LHCN-M2 (cell line): ENCODE measurements at places on chromosomes 7 and 10.
A peak's percentile ranks its signal among the peaks of the same experiment; 100 is the strongest.

DNA sequence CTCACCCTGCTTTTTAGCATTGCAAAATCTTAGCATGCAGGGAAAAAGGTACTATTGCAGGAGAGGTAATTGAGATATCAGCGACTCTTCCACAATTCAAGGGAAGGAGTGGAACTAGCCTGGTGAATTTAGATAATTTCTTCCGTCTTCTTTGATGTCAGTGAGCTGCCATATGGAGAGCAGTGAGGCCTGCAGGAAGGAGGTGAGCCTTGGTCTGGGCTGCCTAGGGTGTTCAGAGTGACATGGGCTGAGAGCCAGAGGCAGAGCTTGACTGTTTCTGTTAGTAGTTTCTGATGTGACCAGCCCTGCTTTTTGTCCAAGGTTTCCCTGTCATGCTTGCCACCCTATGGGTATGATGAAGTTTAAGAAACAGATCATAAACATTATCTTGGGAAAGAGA lies 28.6 kb downstream of the KAT6B start:
- no peak for DNase-seq

DNA sequence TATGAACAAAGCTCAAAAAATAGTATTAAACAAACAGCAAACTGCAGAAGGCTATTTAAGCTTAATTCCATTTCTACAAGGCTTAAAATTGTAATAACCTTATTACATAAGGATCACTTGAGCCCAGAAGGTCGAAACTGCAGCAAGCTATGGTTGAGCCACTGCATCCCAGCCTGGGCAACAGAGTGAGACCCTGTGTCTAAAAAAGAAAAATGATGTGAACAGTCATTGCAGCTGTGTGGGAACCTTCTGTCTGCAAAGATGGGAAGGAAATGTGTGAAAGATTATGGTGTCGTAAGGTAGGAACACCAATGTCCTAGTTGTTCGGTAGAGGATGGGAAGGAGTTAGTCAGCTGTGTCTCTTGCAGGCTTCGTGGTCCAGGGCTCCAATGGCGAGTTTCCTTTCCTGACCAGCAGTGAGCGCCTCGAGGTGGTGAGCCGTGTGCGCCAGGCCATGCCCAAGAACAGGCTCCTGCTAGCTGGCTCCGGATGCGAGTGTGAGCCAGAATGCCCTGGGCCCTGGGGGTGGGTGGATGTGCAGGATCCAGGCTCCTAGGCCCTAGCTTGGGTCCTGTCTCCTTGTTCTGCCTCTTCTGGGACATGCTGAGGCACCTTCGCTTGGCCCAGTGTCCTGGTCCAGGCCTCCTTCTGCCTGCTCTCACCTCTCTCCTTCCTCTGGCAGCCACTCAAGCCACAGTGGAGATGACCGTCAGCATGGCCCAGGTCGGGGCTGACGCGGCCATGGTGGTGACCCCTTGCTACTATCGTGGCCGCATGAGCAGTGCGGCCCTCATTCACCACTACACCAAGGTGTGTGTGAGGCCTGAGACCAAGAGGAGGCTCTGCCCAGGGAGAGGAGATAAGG lies 9.1 kb downstream of the C10orf62 start:
- no peak for DNase-seq

- DNase-seq: no peak
Measured at GRCh38 chr10:101878869-101879268, 35.3 kb upstream of the KCNIP2 start.

DNA sequence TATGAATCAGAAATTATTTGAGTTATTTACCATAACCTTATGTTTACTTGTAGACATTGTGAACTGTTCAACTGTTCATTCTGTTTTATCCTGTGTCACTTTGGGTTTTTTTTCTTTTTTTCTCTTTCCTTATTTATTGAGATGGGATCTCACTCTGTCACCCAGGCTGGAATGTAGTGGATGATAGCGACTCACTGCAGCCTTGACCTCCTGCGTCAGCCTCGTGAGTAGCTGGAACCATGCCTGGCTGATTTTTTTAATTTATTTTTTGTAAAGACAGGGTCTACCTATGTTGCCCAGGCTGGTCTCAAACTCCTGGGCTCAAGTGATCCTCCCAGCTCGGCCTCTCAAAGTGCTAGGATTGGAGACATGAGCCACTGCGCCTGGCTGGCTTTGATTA lies 97.1 kb downstream of the CSTF2T start:
- peak; percentile 32 for DNase-seq

- no peak for DNase-seq
Measured at GRCh38 chr10:82288461-82288881, 413.5 kb downstream of the NRG3 start.

DNA sequence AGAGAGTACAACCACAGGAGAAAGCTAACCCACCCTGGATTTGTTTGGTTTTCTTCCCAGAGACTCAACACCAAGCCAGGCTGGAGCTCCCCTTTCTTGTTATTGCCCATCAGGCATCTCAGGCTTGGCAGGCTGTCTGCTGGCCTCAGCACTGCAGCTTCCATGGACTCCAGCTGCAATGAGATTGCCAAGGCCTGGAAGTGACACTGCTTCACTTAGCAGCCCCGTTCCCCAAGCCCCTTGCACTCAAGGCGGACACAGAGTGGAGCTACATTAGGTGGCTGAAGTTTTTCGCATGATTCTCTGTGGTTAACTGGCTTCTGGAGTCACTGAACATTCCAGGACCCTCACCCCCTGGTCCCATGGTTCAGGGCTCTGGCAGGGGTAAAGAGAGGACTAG lies 163.1 kb upstream of the GDF10 start:
- no peak for DNase-seq

- no peak for DNase-seq
Measured at GRCh38 chr10:97138174-97138573, 47.6 kb downstream of the SLIT1 start.

DNA sequence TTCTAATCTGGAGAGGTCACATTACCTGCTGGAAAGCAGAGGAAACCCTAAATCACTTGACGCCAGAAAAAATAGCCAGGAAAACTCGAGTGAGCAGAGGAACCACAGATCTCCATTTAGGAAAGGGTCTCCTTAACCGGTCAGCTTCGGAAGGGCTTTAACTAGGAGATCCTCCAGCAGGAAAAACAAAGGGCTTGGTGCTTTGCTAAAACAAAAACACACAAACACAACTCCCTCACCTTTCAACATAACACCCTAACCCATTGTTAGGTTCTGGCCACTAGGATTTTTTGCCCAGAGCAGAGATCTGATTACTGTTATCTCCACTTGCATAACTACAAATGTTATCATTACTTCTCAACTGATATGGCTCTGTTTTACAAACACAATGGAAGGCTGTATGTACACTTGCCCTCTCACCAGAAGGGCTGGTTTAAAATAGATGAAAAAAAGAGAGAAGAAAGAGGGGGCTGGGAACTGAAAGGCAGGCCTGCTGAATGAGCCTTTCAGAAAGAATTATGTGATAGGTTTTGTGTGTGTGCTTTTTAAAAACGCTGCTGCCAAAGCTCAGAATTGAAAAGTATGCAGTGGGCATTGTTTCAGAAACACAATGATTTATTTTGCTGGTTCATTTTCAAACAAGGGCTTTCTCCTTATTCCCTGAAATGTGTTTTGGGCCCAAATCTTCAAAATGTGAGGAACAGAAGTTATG lies 161.5 kb downstream of the FGFR2 start:
- no peak for DNase-seq

DNA sequence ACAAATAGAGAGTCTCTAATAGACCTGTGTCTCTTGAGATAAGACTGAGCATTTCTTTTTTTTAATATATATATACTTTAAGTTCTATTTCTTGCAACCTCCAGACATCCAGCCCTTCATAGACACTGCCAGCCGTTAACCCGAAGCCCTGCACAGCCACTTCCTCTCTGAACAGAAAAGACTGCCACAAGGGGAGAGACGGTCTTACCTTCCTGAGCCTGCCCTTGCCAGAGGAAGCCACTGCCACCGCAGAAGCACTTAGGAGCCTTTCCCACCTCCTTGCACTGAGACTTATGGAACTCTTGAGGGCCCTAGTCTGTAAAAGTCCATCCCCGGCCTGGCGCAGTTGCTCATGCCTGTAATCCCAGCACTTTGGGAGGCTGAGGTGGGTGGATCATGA lies 31.8 kb upstream of the PRSS1 start:
- DNase-seq: no peak

DNA sequence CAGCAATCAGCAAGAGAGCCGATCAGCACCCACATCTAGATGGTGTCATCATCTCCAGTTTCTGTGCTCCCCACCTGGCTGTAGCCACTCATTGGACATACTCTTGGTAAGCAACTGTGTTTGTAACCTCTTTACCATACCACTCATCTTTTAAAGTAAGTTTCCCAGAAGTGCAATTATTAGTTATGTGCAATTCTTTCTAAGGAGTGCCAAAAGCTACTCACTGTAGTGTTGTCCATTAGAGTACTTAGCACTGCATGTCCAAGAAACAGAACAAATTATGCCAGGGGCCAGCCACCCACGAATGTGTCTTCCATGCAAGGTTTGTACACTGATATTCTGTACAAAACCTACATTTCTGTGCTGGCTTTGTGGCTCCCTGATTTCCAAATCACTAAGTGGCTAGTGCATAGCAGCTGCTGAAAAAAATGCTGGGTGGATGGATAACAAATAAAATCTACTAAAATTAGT lies 131.9 kb downstream of the SRPK2 start:
- DNase-seq: peak; percentile 32

GRCh38 chr10:7657552-7657951 lies 9.2 kb downstream of the ITIH5 start:
- no peak for DNase-seq

DNA sequence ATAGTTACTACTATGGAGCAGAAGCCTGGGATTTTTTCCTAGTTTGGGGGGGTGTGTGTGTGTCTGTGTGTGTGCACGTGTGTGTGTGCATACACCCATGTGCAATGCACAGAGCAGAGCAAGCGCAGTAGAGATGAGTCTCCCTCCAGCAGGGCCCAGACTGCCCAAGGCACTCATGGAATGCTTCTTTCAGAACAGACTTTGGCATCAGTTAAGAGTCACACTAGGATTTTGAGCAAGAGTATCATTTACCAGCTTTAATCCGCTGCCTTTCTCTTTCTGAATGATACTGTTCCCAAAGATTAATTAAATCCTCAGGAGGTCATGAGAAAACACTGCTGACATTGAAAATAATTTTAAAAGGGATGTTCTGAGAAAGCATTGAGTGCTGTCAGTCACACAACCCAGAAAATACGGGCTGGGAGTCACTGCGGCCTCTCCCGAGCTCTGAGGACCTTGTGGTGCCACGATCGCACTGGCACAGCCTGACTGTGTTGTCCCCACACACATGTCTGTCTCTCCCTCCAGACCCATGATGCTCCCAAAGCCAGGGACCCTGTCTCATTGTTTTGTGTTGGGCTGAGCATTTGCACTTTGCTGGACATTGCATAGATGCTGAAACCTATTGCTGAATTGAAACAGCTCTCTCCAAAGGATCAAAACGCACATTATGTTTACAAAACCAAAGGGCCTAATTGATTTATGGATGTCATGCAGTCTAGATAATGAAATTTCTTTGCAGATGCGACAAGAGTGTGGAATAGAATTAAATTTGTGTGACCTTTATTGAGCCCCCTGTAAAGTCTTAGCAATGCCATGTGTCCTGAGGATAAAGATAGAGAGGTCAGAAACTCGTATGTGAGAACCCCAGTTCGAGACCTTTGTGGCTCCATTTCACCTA lies 54.7 kb upstream of the FIGNL1 start:
- peak; percentile 49 for DNase-seq

- peak; percentile 32 for DNase-seq
Measured at GRCh38 chr10:3948843-3949242, 163.8 kb upstream of the KLF6 start.

DNA sequence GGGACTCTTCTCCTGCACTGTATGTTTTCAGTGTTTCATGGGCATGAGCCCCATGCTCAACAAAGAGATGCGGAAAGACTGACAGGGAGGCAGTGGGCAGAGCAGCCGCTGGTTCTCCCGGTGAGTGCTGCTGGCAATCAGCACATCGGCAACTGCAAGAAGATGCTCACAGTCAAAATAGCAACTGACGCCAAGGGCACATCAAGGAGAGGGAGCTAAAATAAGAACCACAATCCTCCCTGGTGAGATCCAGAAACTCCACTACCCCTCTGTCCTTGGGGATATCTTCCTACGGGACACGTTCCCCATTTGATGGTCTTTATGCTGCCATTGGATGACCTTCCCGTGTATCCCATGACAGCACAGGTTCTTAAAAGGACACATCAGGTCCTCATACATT lies 28.9 kb upstream of the SVIL start:
- DNase-seq: no peak

GRCh38 chr7:150951521-150951920 lies 26.6 kb downstream of the KCNH2 start:
- DNase-seq: no peak

DNA sequence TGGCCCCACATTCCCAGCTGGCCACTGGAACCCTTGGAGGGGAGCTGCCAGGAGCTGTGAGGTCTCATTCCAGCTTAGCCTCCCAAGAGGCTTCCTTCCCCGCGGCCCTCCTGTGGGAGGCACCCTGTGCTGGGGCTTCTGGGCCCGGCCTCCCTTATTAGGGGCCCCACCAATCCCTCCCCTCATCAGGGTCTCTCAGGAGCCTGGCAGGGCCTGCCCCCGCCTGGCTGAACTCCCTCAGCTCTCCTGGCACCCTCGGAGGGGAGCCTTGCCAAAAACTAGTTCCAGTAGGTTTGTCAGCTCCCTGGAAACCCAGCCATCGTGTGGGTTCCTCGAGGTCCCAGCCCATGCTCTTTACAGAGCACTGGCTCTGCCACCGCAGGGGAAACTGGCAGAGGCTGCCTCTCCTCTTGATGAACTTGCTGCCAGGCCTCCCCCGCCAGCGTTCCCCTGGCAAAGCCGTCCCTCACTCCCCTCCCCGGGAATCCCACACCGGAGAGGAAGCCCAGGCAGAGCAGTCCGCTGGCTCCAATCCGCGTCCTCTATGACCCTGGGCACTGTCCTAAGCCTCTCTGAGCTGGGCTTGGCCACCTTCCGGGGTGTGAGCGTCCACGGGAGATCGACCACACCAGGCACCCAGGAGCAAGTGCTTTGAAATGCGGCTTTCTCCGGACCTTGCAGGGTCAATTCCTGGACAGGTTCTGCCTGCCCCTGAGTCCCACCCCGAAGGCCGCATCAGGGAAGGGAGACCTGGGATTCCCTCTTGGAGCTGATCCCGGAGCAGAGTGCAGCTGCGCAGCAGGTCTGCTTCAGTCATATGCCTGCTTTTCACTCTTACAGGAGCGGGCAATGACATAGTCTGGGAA lies 139.8 kb downstream of the ARHGAP22 start:
- DNase-seq: no peak
